ENCODE measurements at places on chromosomes 5 and 9. TPM values are rescaled to one million over a fixed set of nuclear protein-coding genes. Genes with fewer than 3 reads are reported as not detected.

SLC6A18 gene
- total RNA-seq: not detected

FOXD4L5 gene
- not detected for total RNA-seq

GFPT2 gene
- 0.75 TPM for total RNA-seq

GRCh38 chr5:123718238-123718637 is 206.3 kb downstream of the CSNK1G3 start:
- H3K27ac ChIP-seq: no peak overlapping the region
- no peaks in the 10 kb centered on the region for H3K27me3 ChIP-seq
- no peak overlapping the region for H3K4me3 ChIP-seq
- no peak for DNase-seq
- H3K4me1 ChIP-seq: no peaks in the 10 kb centered on the region

- H3K27ac ChIP-seq: no peak overlapping the region
- no peaks in the 10 kb centered on the region for H3K27me3 ChIP-seq
- H3K4me1 ChIP-seq: no peaks in the 10 kb centered on the region
- H3K4me3 ChIP-seq: no peak overlapping the region
- no peak for DNase-seq
- H3K36me3 ChIP-seq: no peaks in the 10 kb centered on the region
These were observed 299.6 kb upstream of the CDH18 start for GRCh38 chr5:20287640-20288039.

DNA sequence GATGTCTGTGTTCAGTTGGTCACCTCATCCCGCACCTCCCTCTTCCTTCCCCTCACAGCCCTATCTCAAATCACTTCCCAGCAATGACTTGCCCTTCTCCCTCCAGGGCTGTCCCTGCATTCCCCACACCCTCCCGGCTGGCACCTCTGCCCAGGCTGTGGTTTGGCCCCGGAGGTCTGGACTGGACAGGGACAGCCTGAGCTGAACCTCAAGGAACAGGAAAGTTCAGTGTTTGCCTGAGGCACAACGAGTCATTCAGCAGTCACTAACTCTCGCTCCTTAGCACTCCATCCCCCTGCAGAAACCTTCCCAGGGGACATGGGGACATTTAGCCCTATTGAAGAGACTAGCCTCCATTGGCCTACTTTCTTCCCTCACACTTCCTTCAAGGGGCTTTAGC is 58.3 kb upstream of the MAP3K1 start:
- no peaks in the 10 kb centered on the region for H3K27me3 ChIP-seq
- DNase-seq: no peak
- no peaks in the 10 kb centered on the region for H3K4me1 ChIP-seq

GRCh38 chr5:174796711-174797192 is 72.4 kb downstream of the MSX2 start:
- H3K4me3 ChIP-seq: no peak overlapping the region
- H3K27me3 ChIP-seq: peaks cover 12% of the 10 kb centered on the region
- H3K27ac ChIP-seq: no peak overlapping the region

HMCN2 gene
- 0.86 TPM for total RNA-seq

TAF11L10 gene
- total RNA-seq: not detected

GRCh38 chr5:458547-459353 is 15.8 kb downstream of the EXOC3 start:
- H3K4me3 ChIP-seq: no peak overlapping the region
- H3K4me1 ChIP-seq: no peaks in the 10 kb centered on the region
- peak; percentile 22 for DNase-seq
- no peak overlapping the region for H3K27ac ChIP-seq
- H3K27me3 ChIP-seq: no peaks in the 10 kb centered on the region

GRCh38 chr5:150616506-150616905 is 24.0 kb upstream of the SYNPO start:
- DNase-seq: no peak
- no peak overlapping the region for H3K27ac ChIP-seq
- no peaks in the 10 kb centered on the region for H3K27me3 ChIP-seq
- peaks cover 2% of the 10 kb centered on the region for H3K4me1 ChIP-seq

GRCh38 chr5:171541341-171541776 is 121.9 kb downstream of the FGF18 start:
- no peaks in the 10 kb centered on the region for H3K36me3 ChIP-seq
- H3K4me3 ChIP-seq: no peak overlapping the region
- no peak overlapping the region for H3K27ac ChIP-seq
- H3K4me1 ChIP-seq: no peaks in the 10 kb centered on the region
- no peak for DNase-seq
- H3K27me3 ChIP-seq: no peaks in the 10 kb centered on the region

- H3K27ac ChIP-seq: no peak overlapping the region
- H3K27me3 ChIP-seq: no peaks in the 10 kb centered on the region
- no peak for DNase-seq
- no peak overlapping the region for H3K4me3 ChIP-seq
These were observed 571.2 kb upstream of the DAB2 start for GRCh38 chr5:39995990-39996389.

DNA sequence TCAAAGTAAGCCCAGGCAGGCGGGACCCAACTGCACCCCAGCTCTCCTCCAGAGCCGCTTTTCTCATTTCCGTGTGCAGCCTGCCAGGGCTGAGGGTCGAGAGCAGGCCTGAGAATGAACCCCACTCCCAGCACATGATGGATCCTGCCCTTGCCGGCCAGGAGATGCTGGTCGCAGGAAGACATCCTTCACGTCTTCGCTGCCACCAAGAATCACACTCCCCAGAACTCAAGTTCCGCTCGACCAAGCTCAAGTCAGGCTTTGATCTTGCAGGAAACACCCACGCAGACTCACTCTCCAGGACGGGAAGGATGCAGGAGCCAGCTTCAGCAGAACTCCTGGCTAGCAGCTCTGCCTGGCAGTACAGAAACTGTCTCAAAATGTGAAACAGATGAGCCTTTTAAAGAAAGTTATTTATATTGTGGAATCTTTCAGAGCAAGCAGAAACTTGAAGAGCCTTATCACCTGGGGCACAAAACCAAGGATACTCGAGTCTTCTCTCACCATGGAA is 102.4 kb downstream of the ROR2 start:
- H3K4me1 ChIP-seq: no peaks in the 10 kb centered on the region
- DNase-seq: no peak
- no peak overlapping the region for H3K27ac ChIP-seq
- H3K4me3 ChIP-seq: no peak overlapping the region

WHRN gene
- 3.2 TPM for total RNA-seq

GRCh38 chr5:172630482-172630881 is 10.6 kb upstream of the NEURL1B start:
- H3K27ac ChIP-seq: no peak overlapping the region
- no peaks in the 10 kb centered on the region for H3K4me1 ChIP-seq
- no peaks in the 10 kb centered on the region for H3K27me3 ChIP-seq
- no peak overlapping the region for H3K4me3 ChIP-seq
- H3K36me3 ChIP-seq: no peaks in the 10 kb centered on the region

DNA sequence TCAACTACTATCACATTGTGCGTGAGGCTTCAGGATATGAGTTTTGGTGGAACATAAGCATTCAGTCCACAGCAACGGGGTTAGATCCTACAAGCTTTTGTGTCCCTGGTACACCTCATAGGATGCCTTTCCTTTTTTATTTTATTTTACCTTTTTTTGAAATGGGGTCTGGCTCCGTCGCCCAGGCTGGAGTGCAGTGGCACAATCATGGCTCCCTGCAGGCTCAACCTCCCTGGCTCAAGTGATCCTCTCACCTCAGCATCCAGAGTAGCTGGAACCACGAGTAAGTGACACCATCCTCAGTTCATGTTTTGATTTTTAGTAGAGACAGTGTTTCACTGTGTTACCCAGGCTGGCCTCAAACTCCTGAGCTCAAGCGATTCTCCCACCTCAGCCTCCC is 86.0 kb upstream of the RAI14 start:
- no peak for DNase-seq
- no peak overlapping the region for H3K4me3 ChIP-seq
- no peak overlapping the region for H3K27ac ChIP-seq
- no peaks in the 10 kb centered on the region for H3K4me1 ChIP-seq
- H3K27me3 ChIP-seq: no peaks in the 10 kb centered on the region

FAM78A gene
- 1.00 TPM for total RNA-seq

GRCh38 chr5:52692039-52692438 is 95.7 kb upstream of the ITGA1 start:
- H3K27me3 ChIP-seq: no peaks in the 10 kb centered on the region
- no peaks in the 10 kb centered on the region for H3K36me3 ChIP-seq
- H3K4me3 ChIP-seq: no peak overlapping the region
- no peak for DNase-seq

DNA sequence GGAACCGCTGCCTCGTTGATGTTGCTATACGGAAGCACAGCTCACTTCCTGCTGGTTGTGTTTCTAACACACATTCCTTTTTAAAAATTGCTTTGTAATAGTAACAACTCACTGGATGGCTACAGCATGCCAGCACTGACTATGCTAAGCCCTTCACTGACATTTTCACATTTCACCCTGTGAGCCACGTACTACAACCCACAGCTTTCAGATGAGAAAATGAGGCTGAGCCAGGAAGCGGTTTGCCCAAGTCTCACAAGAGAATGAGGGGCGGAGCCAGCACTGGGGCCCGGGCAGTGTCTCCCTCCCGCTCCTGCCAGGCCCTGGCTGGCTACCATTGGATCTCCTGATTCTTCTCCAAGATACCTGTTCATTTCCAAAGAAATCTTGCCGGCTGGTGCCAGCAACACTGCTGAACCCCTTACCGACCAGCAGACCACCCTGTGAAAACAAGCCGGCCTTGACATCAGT is 38.3 kb downstream of the FAM78A start:
- no peak overlapping the region for H3K4me3 ChIP-seq
- DNase-seq: no peak
- H3K36me3 ChIP-seq: peaks cover 17% of the 10 kb centered on the region
- no peak overlapping the region for H3K27ac ChIP-seq
- no peaks in the 10 kb centered on the region for H3K27me3 ChIP-seq

Data from right lobe of liver (tissue), 6 donors.